Anterior cingulate cortex (tissue), 58 donors: ENCODE measurements at places on chromosomes 12 and 14.

GRCh38 chr12:76183459-76184186, 99.1 kb upstream of the NAP1L1 start:
- peak; percentile 41 for DNase-seq

DNA sequence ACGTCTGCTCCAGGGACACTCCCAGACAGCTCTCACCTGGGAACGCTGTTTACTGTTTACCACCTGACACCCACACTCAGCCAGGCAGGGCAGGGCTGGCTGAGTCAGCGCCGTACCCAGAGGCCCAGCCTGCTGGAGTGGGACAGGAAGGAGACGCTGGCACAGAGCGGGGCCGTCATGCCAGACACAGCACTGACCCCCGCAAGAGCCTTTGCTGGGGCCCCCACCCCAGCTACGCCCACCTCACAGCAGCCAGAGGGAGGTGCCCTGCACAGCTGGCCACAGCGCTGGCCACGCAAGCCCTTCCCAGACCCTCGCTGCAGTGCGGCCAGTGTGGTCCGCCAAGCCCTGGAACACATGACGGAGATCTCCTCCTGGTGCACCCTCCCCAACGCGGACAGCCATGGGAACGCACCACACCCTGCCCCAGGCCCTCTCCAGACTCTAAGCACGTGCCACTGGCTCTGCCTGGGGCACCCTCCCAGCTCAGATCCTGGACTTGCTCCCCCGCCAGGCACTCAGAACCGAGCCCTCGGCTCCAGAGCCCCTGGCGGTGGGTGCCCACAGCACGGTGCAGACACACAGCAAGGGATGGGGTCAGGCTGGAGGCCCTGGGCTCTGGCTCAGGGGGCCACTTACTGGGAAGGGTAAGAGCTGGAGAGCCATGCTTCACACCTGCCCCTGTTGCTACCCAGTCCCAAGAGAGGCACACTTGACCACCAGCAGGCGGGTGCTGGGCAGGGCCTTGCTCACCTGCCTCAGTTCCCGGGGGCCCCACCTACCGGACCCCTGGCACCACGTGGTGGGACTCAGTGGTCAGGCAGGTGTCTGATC, 5.7 kb downstream of the AHNAK2 start:
- DNase-seq: no peak

GRCh38 chr12:74317078-74317601, 220.5 kb upstream of the ATXN7L3B start:
- DNase-seq: peak; percentile 35

GRCh38 chr12:20369305-20370013, 1.1 kb downstream of the PDE3A start:
- peak; percentile 31 for DNase-seq

DNA sequence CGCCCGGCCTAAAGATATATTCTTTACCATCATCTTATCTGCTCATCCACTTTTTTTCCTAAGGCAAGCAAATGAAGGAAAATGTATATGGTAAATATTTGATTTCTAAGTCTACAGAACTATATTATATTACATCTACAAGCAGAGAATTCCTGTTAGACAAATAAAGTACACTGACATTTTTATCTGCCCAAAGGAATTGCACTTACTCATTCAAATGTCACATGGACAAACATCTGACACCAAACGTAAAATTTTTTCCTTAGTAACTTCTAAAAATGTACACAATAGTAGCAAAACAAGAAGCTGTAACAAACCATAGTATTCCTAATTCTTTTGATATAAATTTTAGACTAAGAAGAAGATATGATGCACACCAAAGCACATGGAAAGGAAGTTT, 51.0 kb downstream of the SPPL3 start:
- DNase-seq: no peak

GRCh38 chr12:90076851-90077319, 368.2 kb upstream of the ATP2B1 start:
- no peak for DNase-seq

GRCh38 chr14:85453401-85454225, 76.3 kb upstream of the FLRT2 start:
- DNase-seq: no peak

DNA sequence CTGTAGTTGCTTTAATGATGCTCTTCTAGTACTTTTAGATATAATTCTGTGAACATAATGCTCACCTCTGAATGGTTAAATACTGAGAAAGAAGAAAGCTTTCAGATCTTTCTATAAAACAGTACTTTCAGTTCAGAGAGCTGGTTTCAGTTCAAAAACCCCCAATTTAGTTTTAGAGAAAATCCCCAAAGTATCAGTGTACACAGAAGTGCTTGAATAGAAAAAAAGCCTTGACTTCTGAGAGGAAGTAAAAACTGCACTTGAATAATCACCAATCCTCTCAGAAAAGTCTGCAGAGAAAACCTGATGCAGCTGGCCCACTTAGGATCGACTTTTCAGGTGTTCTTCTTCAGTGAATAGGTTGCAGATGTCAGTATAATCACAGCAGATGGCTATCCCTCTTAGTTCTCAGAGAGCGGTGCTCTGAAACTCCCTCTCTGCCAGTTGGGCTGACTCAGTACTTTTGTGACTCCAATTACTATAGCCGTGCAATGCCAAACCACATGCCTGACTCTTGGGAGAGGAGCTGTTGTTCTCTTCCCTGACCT, 616.3 kb downstream of the LRFN5 start:
- DNase-seq: no peak

GRCh38 chr12:94604366-94604698, 46.0 kb downstream of the TMCC3 start:
- DNase-seq: no peak

- DNase-seq: no peak
Measured at GRCh38 chr12:12499909-12500604, 62.6 kb downstream of the DUSP16 start.

GRCh38 chr12:26567126-26567525, 265.9 kb downstream of the ITPR2 start:
- DNase-seq: no peak

GRCh38 chr14:92122761-92123160, 992 bp downstream of the CPSF2 start:
- DNase-seq: no peak

DNA sequence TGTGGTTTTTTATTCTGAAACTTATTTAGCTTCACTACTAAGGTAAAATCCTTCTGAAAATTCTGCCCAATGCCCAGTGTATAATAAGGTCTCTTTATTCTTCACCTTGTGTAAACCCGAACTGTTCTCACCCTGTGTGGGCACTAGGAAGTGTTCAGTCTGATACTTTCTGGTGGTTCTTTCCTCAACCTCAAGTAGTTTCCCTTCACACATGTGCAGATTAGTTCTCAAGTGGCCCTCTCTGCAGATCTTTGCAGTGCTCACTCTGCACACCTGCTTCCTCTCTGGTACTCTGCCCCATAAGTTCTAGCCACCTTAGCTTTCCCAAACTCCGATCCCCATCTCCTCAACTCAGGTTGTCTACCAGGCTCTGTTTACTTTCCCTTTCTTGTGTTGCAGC, 61.6 kb downstream of the RAD51B start:
- no peak for DNase-seq

- DNase-seq: no peak
Measured at GRCh38 chr14:68283378-68284123, 464.0 kb downstream of the RAD51B start.

DNA sequence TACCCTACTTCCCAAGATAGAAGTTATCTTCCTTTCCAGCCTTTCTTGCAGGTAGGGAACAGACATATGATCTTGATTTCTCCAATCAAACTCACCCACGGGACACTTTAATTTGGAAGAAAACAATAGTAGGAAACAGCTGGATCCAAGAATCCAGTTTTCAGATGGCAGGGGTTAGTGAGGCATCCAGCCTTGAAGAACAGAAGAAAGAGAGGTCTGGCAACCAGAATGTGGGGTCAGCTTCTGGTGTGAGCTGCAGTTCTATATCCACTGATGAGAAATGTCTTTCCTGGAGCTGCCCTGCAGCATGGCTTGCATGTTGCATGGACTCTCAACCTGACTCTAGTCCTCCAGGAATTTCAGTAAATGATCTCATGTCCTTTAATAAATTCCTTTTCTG, 83.8 kb downstream of the TTC8 start:
- no peak for DNase-seq

- no peak for DNase-seq
Measured at GRCh38 chr12:25054783-25055144, 105.9 kb upstream of the BCAT1 start.

DNA sequence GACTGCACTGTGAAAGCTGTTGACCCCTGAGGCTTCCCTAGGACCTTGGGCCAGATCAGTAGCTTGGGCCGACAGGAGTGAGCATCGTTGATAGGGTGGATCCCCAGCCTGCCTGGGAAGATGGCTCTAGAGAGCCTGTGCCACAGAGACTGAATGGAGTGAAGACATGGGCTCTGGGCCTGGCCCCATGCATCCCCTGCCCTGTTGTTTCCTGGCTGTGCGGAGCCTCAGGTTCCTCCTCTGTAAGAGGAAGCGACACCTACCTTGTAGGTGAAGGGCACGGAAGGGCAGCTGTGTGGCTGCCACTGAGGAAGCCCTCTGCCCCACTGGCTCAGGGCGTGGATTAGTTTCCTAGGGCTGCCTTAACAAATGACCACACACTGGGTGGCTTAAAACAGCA, 23.9 kb downstream of the PLEKHG3 start:
- no peak for DNase-seq

GRCh38 chr12:109741286-109741969, 27.8 kb downstream of the FAM222A start:
- no peak for DNase-seq

- no peak for DNase-seq
Measured at GRCh38 chr14:68941820-68942219, 37.3 kb downstream of the ACTN1 start.

DNA sequence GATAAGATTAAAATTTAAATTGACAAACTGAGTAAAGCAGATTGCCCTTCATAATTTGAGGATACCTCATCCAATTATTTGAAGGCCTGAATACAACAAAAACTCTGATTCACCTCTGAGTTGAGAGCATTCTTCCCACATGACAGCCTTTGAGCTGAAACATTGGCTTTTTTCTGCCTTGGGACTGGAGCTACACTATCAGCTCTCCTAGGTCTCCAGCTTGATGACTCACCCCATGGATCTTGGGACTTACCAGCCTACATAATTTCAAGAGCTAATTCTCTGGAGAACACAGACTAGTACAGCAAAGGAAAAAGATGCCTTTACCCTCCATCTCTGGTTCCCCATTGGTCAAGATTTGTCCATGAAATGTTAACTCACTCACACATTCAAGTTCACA, 555.1 kb downstream of the FOXG1 start:
- DNase-seq: no peak

GRCh38 chr12:93348575-93349435, 28.9 kb upstream of the NUDT4 start:
- DNase-seq: no peak

DNA sequence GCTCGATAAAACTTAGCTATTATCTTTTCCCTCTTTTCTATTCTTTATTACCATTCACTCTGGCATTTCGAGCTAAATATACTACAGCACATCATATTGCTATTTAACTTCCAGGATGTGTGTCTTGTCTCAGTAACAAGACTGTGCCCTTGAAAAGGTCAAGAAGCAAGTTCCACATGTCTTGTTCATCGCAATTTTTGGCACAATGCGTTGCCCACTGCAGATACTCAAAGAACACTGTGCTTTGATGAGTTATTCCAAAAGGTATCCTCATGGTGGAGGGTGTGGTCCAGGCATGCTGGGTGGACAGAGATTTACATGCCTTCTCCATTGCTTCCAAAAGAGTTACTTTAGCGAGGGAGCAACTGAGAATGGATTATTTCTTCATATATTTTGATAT, 6.6 kb downstream of the E2F7 start:
- no peak for DNase-seq

DNA sequence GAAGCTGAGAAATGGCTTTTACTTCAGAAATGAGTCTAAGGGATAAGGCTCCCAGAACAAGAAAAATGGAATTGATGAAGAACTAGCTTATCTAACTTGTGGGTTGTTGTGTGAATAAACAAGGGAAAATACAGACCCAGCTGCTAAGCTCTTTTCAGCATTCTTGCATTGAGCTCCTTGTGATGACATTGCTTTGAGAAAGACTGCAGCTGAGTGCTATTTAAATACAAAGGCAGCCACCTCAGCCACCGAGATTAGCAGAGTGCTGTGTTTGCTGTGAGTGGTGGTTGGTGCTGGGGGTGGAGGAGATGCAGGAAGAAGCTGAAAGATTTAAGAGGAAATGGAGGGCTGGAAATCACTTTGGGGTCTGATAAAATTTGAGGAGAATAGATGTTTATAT, 396.0 kb upstream of the PRICKLE1 start:
- DNase-seq: no peak

- no peak for DNase-seq
Measured at GRCh38 chr12:47312808-47313426, 233.2 kb upstream of the AMIGO2 start.

GRCh38 chr12:38904537-38905479, 583 bp downstream of the CPNE8 start:
- peak; percentile 40 for DNase-seq

- DNase-seq: no peak
Measured at GRCh38 chr14:105173901-105174894, 5.6 kb upstream of the JAG2 start.

GRCh38 chr14:80787876-80788275, 153.7 kb downstream of the CEP128 start:
- DNase-seq: no peak

DNA sequence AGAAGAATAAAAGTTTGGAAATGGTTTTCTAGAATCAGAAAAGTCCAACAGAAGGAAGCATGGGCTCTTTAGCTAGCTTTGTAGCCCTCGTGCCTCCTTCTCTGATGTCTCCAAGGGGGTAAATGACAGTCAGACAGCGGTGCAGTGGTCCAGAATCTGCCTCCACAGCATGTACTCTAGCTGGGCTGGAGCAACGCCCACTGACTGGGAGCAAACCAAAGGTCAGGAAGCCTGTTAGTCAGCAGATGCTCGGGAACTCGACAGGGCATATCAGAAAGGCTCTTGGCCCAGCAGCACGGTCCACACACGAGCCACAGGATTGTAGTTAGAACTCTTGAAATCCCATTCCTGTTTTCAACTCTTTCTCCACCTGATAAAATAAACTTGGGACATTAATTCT, 164.3 kb downstream of the GRIN2B start:
- no peak for DNase-seq

DNA sequence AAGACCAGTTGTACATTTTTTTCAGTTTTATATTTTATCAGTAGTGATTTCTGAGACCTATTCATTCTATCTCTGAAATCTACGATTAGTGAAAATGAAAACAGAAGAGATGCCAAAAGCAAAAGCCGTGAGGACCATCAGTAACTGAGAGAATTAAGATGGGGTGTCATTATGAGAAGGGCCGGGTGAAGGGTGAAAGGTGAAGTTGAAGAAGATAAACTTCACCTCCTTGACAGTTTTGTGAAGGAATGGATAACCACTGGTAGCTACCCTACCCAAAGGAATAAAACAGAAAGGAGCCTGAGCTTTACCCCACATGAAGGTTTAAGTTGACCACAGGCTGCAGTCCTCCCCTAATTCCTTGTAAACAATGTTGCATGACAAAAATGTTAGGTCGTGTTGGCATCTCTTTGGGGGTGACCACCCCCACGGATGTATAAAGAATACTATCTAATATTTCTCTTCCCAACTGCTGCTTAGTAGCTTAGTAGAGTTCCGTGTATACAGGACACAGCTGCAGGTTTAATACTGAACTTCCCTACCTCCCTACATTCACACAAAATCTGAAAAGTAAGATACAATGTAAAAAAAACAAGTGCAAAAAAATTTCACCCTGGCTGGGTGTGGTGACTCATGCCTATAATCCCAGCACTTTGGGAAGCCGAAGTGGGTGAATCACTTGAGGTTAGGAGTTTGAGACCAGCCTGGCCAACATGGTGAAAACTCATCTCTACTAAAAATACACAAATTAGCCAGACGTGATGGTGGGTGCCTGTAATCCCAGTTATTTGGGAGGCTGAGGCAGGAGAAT, 23.9 kb downstream of the GPR19 start:
- no peak for DNase-seq

- DNase-seq: no peak
Measured at GRCh38 chr12:53160000-53160399, 20.5 kb upstream of the ZNF740 start.
